ENCODE measurements at places on chromosomes 11 and 22.

DNA sequence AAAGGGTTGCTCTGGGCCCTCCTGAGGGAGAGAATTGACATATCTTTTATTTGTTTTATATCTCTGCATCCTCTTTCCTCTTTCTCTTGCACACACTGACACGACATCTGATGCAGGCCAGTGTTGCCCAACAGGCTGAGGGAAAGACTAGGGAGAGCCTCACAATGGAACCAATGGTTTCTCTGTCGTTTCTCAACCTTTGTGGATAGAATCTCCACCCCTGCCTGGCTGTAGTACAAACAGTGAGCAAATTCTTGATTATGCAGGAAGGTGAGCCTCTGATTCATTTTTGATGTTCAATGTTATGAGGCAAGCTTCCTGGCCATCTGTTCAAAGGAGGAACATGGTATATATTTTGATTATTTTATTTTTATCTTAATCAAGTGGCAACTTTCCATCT, 49.8 kb upstream of the PLET1 start:
- no peaks in the 10 kb centered on the region for H3K27me3 ChIP-seq
- H3K27ac ChIP-seq: no peak overlapping the region
- H3K36me3 ChIP-seq: no peaks in the 10 kb centered on the region
- no peak for DNase-seq

DNA sequence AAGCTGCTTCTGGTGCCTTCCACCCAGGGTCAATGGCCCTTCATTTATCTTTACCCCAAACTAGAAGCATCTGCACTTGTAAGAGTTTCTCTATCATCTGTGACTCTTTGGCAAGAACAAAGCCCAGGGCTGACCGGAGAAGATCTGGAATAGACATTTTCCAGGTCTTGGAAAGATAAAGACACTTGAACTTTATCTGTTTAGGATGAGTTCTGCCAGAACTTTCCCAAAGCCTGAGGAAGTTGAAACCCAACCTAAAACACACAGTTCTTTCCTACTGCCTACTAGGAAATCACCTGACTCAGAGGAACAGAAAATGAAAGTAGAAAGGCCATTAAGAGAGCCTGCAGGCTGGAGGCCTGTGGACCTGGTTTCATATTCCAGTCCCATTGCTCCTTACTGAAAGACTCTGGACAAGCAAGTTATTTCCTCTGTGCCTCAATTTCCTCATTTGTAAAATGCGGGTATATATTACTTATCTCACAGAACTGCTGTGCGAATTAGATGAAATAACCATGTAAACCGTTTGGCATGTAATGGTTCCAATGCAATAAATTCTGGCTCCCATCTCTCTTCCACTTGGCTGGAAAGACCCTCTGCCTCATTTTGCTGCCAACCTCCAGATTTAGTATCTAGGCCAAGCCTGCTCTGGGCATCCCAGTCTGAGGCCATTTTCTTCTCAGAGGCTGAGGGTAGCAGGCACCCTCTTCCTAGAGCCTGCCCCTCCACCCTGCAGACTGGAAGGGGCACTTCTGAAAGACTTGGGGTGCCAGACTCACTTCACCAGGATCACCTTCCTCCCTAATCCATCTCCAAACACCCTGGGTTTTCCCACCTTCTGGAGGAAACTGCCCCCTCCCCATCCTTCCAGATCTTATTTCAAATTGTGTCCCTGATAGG, 1.2 kb downstream of the UBE2L6 start:
- H3K27ac ChIP-seq: no peak overlapping the region
- no peaks in the 10 kb centered on the region for H3K27me3 ChIP-seq
- H3K4me1 ChIP-seq: peaks cover 10% of the 10 kb centered on the region
- H3K4me3 ChIP-seq: no peak overlapping the region
- H3K36me3 ChIP-seq: no peaks in the 10 kb centered on the region

DNA sequence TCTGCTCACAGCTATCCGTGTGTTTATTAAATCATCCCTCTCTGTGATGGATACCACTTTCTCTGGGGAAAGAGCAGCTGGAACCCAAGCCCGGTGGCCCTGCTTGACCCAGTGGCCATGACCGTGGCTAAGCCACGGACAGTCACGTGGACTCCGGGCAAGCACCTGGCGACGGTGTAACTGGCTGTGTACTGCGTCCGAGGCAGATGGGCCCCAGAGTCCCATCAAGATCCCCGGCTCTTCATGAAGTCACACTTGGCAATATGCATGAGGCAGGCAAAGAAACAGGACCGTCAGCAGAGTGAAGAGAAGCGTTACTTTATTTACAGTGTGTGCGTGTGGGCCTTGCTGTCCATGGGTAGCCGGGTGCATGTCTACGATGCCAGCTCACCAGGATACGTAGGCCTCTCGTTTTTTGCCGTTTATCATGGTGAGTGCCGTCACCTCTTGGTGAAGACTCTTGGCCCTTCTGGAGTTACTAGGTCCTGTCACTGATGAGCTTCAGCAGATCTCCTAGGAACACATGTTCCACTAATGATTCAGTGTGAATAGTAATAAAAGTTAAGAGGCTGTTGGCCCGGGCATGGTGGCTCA, 366.3 kb downstream of the TBC1D22A start:
- H3K4me3 ChIP-seq: no peak overlapping the region
- no peaks in the 10 kb centered on the region for H3K27me3 ChIP-seq
- H3K4me1 ChIP-seq: no peaks in the 10 kb centered on the region
- no peaks in the 10 kb centered on the region for H3K36me3 ChIP-seq

- no peak overlapping the region for H3K4me3 ChIP-seq
- H3K27me3 ChIP-seq: no peaks in the 10 kb centered on the region
- no peak for DNase-seq
- no peaks in the 10 kb centered on the region for H3K36me3 ChIP-seq
Observed at GRCh38 chr11:44509296-44509695, 56.2 kb upstream of the CD82 start.

DNA sequence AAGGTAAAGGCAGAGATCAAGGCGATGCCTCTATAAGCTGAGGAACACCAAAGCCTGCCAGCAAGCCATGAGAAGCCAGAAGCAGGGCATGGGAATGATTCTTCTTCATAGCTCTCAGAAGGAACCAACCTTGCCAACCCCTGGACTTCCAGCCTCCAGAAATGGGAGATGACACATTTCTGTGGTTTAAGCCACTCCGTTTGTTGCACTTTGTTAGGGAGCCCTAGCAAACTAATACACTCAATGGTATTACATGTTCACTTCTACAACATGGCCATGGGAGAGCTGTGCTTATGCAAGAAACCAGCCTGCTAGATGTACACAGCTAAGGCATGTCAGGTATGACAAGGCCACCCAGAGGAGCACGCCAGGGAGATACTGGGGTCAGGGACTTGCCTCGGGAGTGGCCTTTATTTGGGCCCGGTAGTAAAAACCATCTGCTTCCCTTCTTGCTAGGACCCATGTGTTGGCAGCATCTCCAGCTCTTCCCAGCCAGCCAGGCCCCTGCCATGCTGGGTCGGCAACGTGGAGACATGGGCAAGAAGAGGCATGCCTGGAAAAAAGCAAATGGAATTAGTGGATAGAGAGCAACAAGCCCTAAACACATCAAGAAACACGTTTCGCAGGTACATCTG, 3.6 kb downstream of the C11orf16 start:
- H3K4me3 ChIP-seq: no peak overlapping the region
- DNase-seq: no peak
- no peaks in the 10 kb centered on the region for H3K27me3 ChIP-seq
- no peaks in the 10 kb centered on the region for H3K36me3 ChIP-seq

DNA sequence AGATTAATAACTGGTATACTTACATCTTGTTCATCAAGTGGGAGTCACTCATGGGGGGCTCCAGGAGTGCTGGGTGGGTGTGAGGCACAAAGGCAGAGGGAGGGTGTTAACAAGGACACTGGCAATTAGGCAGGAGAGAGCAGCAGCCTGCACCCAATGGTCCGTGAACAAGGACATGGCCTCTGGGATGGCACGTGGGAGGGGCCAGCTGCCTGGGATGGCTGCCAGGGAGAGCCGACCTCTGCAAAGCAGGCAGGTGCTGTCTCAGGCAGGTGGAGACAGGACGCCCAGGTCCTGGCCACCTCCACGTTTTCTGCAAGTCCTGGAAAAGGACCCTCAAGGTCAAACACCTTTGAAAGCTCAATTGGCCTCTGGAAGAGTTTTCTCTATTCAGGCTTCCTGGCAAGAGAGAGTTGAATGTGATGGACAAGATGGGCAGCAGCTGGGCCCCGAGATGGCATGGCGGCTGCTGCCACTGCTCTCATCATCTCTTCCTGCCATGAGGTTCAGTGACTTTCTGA, 257.1 kb downstream of the BUD13 start:
- no peaks in the 10 kb centered on the region for H3K4me1 ChIP-seq
- no peaks in the 10 kb centered on the region for H3K27me3 ChIP-seq
- H3K27ac ChIP-seq: no peak overlapping the region
- no peak for DNase-seq

GRCh38 chr11:65773784-65774411, 6.9 kb downstream of the AP5B1 start:
- H3K4me3 ChIP-seq: no peak overlapping the region
- H3K27me3 ChIP-seq: no peaks in the 10 kb centered on the region
- H3K4me1 ChIP-seq: no peaks in the 10 kb centered on the region
- H3K27ac ChIP-seq: no peak overlapping the region
- H3K36me3 ChIP-seq: peaks cover 9% of the 10 kb centered on the region

- H3K27me3 ChIP-seq: no peaks in the 10 kb centered on the region
- DNase-seq: peak; percentile 67
- H3K4me3 ChIP-seq: peak overlapping the region; percentile 62
- H3K4me1 ChIP-seq: peaks cover 11% of the 10 kb centered on the region
- peak overlapping the region; percentile 61 for H3K27ac ChIP-seq
Observed at GRCh38 chr11:46380340-46381047, 975 bp upstream of the MDK start.

DNA sequence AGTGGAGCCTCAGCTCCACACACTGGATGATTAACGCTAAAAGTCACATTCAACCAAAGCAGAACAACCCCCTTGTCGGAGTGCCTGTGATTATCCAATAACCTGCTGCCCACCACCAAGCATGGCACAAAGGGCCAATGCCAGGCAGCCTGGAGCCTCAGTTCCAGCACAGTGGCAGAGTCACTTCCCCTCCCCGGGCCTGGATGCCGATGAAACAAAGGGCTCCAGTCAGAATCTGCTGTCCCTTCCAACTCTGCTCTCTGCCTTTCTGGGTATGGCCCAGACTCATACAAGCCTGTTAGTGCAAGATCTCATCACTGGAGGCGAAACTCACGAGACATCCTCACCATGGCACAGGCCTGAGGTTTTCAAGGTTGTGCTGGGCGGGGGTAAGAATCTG, 52.1 kb downstream of the CLTCL1 start:
- no peaks in the 10 kb centered on the region for H3K4me1 ChIP-seq
- DNase-seq: no peak
- no peaks in the 10 kb centered on the region for H3K27me3 ChIP-seq
- H3K4me3 ChIP-seq: no peak overlapping the region
- H3K27ac ChIP-seq: no peak overlapping the region
- H3K36me3 ChIP-seq: no peaks in the 10 kb centered on the region

DNA sequence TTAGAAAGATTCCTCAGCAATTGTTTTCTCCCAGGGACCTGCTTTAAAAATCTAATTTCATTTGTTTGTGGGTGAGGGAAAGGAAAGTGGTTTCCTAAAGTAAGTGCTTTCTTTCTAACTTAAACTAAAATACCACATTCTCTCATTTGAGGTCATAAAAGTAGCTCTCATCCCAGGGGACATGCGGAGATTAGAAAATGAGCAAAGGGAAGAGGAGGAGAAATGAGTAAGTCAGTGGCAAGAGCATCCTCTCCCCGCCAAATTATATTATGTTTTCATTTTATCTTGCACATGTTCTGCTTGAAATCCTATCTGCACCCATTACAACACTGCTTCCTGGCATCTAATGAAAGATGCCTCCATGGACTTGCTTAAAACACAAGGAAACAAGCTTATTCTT, 191.4 kb downstream of the ARHGAP42 start:
- H3K27me3 ChIP-seq: no peaks in the 10 kb centered on the region
- no peak overlapping the region for H3K27ac ChIP-seq
- no peak for DNase-seq
- no peak overlapping the region for H3K4me3 ChIP-seq
- H3K36me3 ChIP-seq: no peaks in the 10 kb centered on the region
- H3K4me1 ChIP-seq: no peaks in the 10 kb centered on the region

GRCh38 chr11:32829157-32829679, 509 bp upstream of the PRRG4 start:
- H3K27me3 ChIP-seq: peaks cover 24% of the 10 kb centered on the region
- peak overlapping the region; percentile 25 for H3K4me3 ChIP-seq
- no peak overlapping the region for H3K27ac ChIP-seq

DNA sequence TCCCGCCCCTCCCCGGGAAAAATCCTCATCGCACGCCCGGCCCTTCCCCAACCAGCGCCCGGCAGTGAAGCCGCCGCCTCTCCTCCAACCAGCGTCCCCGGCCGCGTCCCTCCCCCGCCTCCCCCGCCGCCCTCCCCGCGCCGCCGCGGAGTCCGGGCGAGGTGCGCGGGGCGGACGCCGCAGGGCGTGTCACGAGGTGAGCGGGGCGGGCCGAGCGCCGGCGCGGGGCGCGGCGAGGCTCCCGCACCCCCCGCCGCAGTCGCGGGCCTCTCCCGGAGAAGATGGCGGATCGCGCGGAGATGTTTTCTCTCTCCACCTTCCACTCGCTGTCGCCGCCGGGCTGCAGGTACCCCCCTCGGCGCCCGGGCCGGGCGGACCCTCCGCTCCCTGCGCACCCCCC, at the start of gene MAPK8IP2:
Gene MAPK8IP2 (plus strand): TSS at position 256 of the 400 bp plus-strand sequence. CDS start 26 bp downstream, at position 282.
- H3K36me3 ChIP-seq: no peaks in the 10 kb centered on the region
- peaks cover 37% of the 10 kb centered on the region for H3K27me3 ChIP-seq
- no peak for DNase-seq
- H3K4me3 ChIP-seq: no peak within 1 kb of the TSS
- no peaks in the 10 kb centered on the region for H3K4me1 ChIP-seq

- peaks cover 17% of the 10 kb centered on the region for H3K27me3 ChIP-seq
- H3K36me3 ChIP-seq: no peaks in the 10 kb centered on the region
- H3K4me3 ChIP-seq: no peak overlapping the region
Observed at GRCh38 chr22:22058633-22059290, 76.2 kb upstream of the TOP3B start.

DNA sequence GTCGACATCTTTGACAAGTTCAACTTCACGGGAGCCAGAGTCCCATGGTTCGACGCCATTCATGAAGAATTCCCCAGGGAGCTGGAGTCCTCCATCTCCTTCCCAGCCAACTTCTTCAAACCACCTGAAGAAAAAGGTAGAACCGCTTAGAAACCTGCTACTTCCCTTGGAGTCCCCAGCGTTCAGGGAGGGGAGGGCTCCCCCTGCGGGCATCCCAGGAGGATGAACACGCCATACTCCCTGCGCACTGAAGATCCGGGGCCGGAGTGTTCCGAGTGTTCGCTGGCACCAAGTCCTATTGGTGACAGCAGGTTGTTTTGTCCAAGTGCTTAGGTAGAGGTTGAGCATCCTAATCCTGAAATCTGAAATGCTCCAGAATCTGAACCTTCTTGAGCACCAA, 51.7 kb upstream of the PRODH start:
- no peak for DNase-seq
- no peaks in the 10 kb centered on the region for H3K27me3 ChIP-seq
- no peaks in the 10 kb centered on the region for H3K4me1 ChIP-seq
- no peaks in the 10 kb centered on the region for H3K36me3 ChIP-seq
- no peak overlapping the region for H3K4me3 ChIP-seq

GRCh38 chr22:17891481-17892167, 117.4 kb upstream of the BID start:
- no peak overlapping the region for H3K4me3 ChIP-seq
- no peak overlapping the region for H3K27ac ChIP-seq
- no peaks in the 10 kb centered on the region for H3K27me3 ChIP-seq
- DNase-seq: no peak

- peak; percentile 72 for DNase-seq
- H3K4me1 ChIP-seq: no peaks in the 10 kb centered on the region
- H3K27me3 ChIP-seq: no peaks in the 10 kb centered on the region
- H3K27ac ChIP-seq: no peak overlapping the region
Observed at GRCh38 chr11:27012234-27012921, 18.5 kb downstream of the FIBIN start.

- H3K4me3 ChIP-seq: no peak overlapping the region
- no peak overlapping the region for H3K27ac ChIP-seq
- peaks cover 6% of the 10 kb centered on the region for H3K4me1 ChIP-seq
- no peaks in the 10 kb centered on the region for H3K27me3 ChIP-seq
Observed at GRCh38 chr11:27380771-27381170, 17.8 kb upstream of the CCDC34 start.

Data from endothelial cell of umbilical vein (primary cell).